ENCODE measurements at places on chromosomes 1 and 21.

- DNase-seq = no peak
These were observed 73.6 kb upstream of the COG2 start for GRCh38 chr1:230568676-230569075.

- no peak for DNase-seq
These were observed 177.1 kb upstream of the EDN2 start for GRCh38 chr1:41661428-41662060.

GRCh38 chr1:31570906-31571305, 5.4 kb upstream of the TINAGL1 start:
- DNase-seq = no peak

DNA sequence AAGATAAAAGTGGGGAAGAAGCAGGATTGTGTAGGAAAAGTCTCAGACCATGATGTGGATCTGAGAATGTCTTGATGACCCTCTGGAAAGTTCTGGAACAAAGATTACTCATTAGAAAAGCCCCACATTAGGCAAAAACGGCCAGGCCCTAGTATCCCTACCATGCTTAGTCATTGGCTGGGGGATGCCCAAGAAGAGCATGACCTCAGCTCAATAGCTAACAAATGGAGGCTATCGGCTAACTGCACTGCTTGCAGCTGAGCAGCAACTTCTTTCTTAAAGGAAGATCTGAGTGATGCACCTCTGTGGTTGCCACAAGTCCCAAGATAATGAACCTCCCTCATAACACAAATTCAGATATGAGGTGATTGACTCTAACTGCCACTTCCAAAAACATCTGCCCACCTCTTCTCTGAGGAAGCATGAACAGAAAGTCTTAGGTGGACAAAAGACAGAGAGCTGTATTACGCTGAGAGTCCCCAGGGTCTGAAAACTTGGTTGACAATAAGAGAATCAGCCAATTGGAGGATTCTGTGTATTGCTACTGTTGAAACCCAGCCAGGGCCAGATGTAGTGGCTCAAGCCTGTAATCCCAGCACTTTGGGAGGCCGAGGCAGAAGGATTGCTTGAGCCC, 64.6 kb upstream of the AK4 start:
- DNase-seq = no peak

DNA sequence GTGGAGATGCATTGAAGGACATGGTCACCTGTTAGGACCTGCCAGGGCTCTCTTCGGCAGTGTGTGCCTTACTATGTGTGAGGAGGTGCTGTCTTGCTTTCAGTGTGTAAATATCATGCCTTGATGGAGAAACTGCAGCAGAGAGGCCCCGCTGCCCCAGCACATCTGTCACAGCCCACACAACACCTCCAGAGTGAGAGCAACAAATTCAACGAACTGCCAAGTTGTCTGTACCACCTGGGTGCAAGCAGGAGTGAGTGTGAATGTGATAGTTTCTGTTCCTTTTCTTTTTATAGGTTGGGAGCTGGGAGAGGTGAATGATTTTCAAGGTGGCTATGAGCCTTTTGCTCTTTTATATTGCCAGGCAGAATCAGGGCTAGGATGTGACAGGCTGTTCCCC, 114.6 kb upstream of the KIAA0040 start:
- no peak for DNase-seq

GRCh38 chr1:218501161-218501560, 156.0 kb downstream of the TGFB2 start:
- no peak for DNase-seq

DNA sequence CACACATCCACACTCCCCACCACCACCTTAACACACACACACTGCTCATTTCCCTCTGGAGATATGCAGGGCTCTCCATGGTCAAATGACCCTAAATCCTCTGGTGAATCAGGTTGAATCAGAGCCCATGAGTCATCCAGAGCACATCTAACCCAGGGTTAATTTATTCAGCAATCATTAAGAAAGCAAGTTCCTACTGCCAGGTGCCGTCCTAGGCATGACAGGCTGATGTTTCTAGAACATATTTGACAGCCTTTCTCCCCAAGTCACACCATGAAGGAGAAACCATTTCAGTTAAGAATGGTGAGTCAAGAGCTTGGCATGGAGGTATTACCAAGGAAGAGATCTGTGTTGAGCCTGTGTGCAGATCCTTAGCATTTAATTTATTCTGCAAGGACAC, 194.3 kb upstream of the CAMK1G start:
- DNase-seq = no peak

GRCh38 chr1:51285055-51285454, 45.3 kb downstream of the TTC39A start:
- DNase-seq = no peak

GRCh38 chr1:65630855-65631254, 161.8 kb upstream of the PDE4B start:
- no peak for DNase-seq

DNA sequence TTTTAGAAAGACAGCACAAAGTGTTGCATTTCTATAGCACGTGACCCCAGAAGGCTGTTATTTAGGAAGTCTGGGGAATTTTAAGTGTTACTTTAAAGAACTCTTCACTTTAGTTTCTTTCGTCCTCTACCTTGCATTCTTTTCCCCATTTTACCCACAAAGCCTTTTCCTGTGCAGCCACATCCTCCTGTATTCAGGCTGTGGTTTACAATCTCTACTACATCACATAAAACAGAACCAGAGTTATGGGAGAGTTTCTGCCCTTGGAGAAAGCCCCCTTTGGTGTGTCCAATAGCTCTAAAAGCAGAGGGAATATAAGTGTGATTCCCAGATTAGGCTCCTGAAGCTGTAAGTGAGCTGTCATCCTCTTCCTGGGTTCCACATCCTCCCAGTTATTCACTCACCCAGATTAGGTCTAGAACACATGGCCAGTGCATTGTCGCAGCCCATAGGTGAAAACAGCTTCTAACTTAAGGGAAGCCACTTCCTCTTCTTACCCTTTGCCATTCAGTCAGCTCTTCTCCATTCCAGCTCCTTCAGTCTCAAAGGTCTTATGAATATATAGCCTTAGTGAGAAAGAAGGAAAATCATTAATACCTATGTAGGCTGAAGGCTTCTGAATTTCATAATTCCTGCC, 171.1 kb downstream of the PIGK start:
- DNase-seq = no peak

DNA sequence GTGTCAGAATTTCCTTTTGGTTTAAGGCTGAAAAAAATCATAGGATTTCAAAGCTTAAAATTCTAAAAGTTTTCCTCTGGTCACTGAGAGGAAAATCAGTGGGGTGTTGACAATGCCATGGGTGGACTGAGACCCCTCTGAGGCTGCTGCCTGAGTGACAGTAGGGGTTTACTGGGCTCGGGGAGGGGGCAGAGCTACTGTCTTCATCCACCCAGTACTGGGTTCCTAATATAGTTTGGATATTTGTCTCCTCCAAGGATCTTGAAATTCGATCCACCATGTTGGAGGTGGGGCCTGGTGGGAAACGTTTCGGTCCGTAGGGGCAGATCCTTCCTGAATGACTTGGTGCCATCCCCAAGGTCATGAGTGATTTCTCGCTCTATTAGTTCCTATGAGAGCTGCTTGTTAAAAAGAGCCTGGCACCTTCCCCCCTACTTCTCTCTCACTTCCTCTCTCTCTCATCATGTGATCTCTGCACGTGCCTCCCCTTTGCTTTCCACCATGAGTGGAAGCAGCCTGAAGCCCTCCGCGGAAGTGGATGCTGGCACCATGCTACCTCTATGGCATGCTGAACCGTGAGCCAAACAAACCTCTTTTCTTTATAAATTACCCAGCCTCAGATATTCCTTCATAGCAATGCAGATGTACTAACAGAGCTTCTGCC, 72.3 kb downstream of the MAP10 start:
- no peak for DNase-seq

GRCh38 chr1:246607462-246607861, 41.2 kb downstream of the CNST start:
- no peak for DNase-seq

DNA sequence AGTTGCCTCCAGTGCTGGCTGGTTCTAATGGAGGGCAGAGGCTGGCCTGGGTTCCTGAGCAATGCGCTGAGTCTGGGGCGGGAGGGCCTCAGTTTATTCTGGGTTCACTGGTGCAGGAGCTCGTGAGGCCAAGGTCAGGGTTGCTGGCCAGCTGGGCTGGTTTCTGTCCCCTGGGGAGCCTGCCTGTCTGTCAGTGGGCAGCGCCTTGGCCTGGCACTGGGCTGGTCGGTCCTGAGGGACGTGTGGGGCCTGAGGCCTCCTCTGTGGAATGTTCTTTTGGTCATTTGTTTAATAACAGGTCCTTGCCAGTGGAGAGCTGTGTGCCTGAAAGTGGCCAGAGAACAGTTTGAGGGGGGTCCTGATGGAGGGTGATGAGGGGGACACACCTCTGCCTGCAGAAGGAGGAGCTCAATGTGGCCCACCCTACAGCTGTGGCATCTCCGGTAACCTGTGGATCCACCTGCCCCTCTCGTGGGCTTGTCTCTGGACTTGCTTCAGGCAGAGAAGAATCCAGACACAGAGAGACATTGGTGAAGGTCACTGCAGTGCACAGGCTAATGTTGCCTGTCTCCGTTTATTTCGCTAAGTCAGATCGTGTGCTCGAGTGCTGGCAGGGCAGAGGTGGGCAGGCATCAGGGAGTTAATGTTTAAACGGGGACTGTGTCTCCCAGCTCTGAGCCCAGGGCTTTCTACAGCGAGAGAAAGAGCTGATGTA, 34.6 kb downstream of the COQ8A start:
- DNase-seq = no peak

- no peak for DNase-seq
These were observed 277.4 kb downstream of the ZNF648 start for GRCh38 chr1:181784039-181784683.

- DNase-seq = no peak
These were observed 8.0 kb upstream of the PKP1 start for GRCh38 chr1:201275253-201275666.

DNA sequence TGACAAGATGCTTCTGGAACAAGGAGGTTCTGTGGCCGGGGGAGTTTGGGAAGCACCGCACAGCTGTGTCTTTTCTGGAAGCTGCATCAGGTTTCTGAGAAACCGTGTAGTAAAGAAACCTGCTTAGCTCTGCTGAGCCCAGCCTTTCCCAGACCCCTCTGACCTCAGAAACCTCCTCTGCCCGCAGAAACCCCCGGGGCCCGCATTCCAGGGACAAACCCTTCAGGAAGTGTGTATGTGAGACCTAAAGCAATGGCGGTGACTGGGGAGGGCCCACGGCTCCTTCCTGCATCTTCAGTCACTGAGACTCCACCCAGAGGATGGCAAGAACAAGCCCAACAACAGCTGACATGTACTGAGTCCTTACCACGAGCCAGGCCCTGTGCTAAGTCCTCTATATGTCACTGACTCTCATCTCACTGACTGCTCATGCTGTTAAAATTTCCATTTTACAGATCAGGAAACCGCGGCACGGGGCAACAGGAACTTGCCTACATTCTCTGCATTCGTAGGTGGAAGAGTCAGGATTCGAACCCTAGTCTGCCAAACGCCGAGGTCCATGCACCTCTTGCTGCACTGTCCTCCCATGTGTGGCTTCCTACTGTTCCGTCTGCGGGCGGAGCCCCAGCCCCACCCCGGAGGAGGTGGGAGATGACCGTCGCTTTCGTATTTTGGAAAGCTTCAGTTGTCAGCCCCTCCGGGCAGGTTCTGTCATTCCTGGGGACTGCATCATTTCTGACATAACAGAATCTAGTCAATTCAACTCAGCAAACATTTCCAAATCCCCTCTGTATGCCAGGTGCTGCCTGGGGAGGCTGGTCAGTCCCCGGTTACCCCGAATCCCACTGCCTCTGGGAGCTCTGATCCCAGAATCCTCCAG, 73.3 kb upstream of the KLHDC7A start:
- no peak for DNase-seq

GRCh38 chr1:235018720-235019444, 109.8 kb downstream of the TOMM20 start:
- DNase-seq = peak; percentile 54

- no peak for DNase-seq
These were observed 106.4 kb downstream of the ODF2L start for GRCh38 chr1:86289746-86290145.

GRCh38 chr1:205510308-205510950, 6.0 kb downstream of the CDK18 start:
- no peak for DNase-seq
